Mucosa of gallbladder (tissue), 1 donor: ENCODE measurements at places on chromosomes 5 and 9.

DNA sequence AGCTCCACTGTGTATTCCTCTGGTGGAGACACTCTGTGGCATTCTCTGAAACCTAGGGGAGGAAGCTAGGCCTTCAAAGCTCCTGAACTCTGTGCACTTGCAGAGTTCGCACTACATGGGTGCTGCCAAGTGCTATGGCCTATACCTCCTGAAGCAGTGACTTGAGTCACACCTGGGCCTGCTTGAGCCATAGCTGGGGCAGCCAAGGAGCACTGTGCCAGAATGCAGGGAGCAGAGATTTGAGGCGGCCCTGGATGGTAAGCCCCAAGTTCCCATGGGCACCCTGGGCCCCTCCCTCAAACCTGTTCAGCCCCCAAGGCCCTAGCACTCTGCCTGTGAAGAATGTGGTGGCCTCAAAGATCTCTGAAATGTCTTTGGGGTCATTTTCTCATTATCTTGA lies 212.9 kb downstream of the SPATA31A6 start:
- DNase-seq: no peak

GRCh38 chr5:135147294-135148090 lies 113.5 kb upstream of the PITX1 start:
- no peak for DNase-seq

GRCh38 chr9:6247266-6247665 lies 31.7 kb downstream of the IL33 start:
- no peak for DNase-seq

- no peak for DNase-seq
Observed at GRCh38 chr5:171420431-171421241, 1.2 kb downstream of the FGF18 start.

- DNase-seq: no peak
Observed at GRCh38 chr5:38263983-38264382, 5.6 kb downstream of the EGFLAM start.

- DNase-seq: no peak
Observed at GRCh38 chr9:4507306-4508130, 17.2 kb downstream of the SLC1A1 start.
